H54 (cell line): ENCODE measurements at places on chromosomes 6 and 20.

DNA sequence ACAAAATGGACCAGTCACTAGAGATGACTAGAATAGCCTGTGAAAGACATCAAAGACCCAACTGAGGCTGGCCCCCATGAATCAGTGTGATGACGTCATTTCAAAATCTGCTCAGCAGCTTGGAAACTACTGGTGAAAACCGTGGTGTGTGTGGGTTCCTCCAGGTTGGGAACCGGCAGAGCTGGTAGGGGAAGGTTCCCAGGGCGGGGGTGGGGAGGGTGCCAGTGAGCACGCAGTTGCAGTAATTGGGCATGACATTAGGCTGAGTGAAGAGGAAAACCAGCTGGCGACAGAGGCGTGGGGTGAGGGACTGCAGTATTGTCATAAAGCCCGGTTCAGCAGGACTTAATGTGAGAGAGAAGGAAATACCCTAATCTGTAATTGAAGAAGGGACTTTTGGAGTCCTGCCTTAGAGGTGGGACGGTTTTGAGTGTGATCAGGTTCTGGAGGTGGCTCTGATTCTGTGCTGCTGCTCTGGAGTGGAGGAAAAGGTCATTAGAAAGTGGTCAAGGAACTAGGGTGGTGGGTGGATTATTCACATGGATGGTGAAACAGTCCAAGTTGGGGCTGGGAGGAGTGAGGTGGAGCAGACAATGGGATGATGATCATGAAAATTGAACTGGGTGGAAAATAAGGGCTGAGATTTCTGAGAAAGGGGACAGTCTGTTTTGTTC, 52.0 kb upstream of the MTHFD1L start:
- DNase-seq = no peak

GRCh38 chr6:34484899-34485298, 19.0 kb downstream of the PACSIN1 start:
- DNase-seq = no peak

DNA sequence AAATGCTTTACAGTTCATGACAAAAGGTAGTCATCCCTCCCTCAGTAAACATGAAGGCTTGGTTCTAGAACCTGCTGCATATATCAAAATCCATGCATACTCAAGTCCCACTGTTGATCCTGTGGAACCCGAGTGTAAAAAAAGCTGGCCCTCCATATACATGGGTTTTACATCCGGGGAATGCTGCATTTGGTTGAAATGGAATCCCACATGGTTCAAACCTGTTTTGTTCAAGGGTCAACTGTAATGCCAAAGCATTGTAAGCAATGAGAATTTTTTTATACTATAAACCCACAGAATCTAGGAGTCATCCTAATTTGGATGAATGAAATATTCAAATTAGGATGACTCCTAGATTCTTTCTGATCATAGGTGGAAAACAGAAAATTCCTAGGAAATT, 5.9 kb upstream of the HDAC2 start:
- DNase-seq = no peak

GRCh38 chr6:40551966-40552505, 35.1 kb downstream of the LRFN2 start:
- no peak for DNase-seq

DNA sequence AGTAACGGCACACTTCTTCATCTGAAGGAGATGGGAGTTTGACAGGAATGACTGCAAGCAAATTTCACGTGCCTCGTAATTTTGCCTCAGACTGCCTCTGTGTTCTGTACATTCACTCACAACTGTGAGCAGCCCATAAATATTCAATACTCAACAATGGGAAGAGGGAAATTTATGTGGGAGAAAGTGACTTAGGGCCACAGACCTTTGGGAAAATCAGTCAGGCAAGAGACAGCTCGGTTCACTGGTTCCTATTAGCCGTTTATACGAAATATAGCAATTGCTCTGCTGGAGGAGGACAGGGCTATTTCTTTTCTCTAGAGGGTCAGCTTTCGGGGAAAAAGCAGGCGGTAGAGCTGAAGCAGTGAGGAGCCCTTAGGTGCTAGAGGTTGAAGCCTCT, 28.0 kb downstream of the OPN5 start:
- no peak for DNase-seq

GRCh38 chr20:40948465-40949267, 80.0 kb upstream of the TOP1 start:
- DNase-seq = no peak
